KBM-7 (cell line): ENCODE measurements at places on chromosomes 2 and 18.

GRCh38 chr2:191682126-191682525 is 4.2 kb downstream of the NABP1 start:
- no peak for DNase-seq

DNA sequence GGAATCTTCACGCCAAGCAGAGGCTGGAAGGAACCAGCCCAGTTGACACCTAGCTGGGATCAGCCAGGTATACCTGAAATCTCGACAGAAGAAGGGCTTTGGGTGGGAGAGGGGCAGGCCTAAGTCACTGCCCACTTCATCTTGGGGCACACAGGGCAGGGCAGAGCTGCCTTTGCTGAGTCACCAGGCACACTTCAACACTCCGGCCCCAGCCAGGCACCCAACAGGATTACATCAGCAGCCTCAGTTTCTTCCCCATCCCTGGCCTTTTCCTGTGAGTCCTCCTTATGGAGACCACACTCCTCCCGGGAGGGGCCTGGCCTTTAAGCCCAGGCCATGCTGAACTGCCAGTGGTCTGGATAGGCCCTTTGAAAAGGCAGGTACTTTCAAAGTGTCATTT is 201.7 kb upstream of the HS6ST1 start:
- no peak for DNase-seq

GRCh38 chr2:213246497-213247281 is 37.6 kb upstream of the SPAG16 start:
- peak; percentile 31 for DNase-seq

- DNase-seq = no peak
Measured at GRCh38 chr2:25478736-25479135, 137.0 kb upstream of the DNMT3A start.

DNA sequence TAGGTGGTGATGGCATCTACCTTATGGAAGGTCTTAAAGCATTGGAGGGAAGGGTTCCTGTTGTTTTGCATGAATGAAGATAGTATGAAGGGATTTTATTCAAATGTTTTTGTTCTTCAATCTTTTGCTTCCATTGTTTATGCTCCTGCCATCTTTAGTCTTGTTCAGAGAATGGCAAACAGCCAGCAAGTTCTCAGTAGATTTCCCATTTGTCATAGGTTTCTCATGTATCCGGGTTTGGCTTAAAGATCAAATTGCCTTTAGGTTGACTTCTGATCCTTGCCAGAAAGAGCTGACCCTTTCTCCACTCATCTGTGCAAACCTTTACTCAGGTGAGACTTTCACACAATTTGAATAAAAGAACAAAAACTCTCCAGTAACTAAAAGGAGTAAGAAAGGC is 44.2 kb upstream of the STAT4 start:
- no peak for DNase-seq

DNA sequence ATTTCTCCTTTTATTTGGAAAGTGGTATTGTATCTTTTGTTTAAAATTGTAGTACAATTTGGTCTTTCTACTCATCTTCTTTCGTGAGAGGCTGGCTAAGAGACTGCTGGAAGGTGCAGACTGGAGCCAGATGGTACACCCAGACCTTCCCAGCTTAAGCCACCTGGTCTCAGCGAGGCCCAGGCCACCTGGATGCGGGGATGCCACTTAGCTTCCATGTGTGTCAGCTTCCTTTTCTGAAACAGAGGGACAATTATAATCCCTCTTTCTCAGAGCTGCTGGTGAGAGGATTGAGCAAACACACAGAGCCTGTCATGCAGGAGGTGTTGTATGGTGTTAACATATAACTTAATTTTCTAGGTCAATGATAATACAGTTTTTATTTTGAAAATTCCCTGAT is 17.4 kb downstream of the FARP2 start:
- no peak for DNase-seq

DNA sequence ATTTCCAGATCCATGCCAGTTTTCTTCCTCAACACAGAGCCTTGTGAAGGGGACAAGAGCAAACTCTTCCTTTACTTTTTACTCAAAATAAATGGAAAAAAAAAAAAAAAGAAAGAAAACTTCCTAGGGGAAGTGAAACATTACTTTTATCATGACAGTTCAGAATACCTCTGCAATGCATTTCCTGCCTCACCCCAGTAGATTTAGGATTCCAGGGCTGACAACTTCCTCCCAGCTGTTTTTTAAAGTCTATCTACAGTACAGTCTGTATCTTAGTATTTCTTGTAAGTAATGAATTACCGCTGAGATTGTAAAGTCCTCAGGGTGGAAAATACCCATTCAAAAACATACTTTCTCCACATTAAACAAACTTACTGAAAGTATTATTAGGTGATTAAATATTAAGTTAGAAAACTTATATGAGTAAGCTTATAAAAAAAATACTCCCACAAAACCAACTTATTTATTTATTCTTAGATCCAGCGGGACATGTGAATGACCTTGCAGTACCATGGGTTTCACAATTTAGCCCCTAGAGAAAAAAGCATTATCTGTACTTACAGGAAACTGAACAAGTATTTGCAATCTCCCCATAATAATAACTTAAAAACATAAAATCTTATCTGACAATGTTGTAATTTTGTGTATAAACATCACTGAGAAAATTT is 117.7 kb downstream of the RBMS1 start:
- no peak for DNase-seq

GRCh38 chr18:59681521-59682004 is 15.7 kb downstream of the CCBE1 start:
- no peak for DNase-seq

DNA sequence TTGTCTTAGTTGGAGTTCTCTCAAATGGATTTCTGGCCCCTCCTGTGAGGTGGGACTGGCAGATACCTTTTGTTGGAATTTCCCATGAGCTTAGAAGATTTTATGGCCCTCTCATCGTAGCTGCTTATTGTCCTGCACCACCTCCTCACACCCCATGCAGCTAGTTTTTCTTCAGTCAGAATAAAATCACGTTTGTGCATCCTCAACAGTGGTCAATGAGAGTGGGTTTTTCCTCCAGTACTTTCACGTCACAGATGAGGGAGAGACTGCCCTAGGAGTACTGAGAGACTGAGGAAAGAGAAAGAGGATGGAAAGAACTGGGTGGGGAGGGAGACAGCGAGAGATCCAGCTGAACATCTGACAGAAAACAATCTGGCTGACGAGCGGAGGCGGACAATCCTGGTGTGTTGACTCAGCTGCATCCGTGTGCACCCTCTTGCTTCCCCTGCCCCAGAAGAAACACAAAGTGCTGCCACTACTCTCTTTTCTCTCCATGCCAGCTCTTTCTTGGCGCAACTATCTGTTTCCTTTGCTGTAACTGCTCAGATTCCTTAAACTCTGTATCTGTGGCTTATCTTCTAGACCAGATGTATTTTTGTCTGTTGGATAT is 7.4 kb downstream of the RAPGEF4 start:
- DNase-seq = no peak

DNA sequence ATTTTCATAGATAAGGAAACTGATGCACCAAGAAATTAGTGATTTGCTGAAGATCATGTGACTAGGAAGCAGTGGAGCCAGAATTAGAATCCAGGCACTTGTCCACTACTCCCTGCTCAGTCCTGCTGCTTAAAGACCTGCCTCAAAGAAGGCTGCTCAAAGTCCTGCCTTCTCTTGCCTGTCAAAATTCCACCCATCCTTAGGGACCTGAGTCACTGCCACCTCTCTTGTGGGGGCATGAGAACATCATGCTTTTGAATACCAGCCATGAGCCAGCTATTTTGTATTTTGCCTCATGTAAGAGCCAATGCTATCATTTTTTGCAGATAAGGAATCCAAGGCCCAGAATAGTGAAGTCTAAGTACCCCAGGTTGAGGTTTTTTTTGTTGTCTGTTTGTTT is 47.1 kb downstream of the DDX1 start:
- DNase-seq = no peak

DNA sequence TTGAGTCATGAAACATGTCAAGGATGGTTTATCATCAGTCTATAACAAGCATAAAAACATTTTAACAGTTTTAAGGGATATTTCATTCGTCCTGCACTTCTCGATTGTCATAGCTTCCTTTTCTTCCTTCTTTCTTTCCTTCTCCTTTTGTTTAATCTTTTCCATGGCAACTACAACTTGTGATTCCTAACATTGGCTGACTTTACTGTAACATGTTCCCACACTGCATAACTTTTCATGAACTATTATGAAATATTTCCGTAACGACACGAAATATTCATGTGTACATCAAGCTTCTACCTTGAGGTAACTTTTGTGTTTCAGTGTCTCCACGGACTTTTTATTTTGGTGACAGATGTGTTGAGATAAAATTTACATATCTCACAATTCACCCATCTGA is 134.4 kb downstream of the ACTR3 start:
- DNase-seq = no peak

GRCh38 chr18:37355772-37356171 is 209.8 kb downstream of the CELF4 start:
- no peak for DNase-seq

DNA sequence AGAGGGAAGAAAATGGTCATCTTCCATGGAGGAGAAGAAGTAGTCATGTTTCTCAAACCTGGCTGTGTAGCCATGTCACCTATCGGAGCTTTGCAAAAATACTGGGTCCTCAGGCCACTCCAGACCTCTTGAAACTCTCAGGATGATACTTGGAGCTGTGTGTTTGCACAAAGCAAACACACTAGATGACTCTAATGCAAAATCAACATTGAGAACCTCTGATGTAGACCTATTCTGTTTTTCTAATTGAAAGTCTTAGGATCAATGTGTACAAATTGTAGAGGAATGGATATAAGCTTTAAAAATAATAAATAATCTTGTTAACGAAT is 444.3 kb downstream of the RND3 start:
- no peak for DNase-seq

- DNase-seq = no peak
Measured at GRCh38 chr2:195214072-195214471, 443.0 kb upstream of the SLC39A10 start.

DNA sequence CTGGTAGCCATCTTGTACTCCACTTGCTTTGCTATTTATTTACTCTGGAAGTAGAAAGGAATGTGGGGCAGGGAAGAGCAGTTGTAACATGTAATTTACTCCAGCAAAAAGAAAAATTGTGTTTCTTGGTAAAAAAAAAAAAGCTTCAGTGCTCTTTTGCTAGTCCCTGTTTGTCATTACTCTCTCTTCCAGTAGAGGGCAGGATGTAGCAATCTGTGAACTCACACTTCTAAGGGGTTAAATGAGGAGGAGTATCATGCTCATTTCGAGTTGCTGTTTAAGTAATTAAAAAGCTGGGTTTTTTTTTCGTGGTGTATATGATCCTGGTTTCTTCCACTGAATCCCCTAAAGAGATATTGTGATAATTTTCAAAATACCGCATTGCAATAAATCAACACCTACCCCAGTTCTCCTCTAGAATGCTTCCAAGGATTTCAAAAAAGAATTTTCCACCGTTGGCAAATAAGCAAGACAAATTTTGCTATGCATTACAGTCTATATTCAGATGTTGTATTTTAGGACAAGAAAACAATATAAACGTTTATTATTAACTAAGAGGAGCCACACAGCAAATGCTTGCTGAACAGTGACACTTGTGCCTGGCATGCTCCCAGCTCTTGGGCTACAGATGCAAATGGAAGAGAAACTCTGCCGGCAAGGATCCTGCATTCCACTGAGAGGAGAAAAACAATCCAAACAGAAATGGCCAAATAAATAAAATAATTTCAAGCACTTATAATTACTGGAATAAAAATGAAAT is 261.6 kb downstream of the ASXL3 start:
- DNase-seq = peak; percentile 48

DNA sequence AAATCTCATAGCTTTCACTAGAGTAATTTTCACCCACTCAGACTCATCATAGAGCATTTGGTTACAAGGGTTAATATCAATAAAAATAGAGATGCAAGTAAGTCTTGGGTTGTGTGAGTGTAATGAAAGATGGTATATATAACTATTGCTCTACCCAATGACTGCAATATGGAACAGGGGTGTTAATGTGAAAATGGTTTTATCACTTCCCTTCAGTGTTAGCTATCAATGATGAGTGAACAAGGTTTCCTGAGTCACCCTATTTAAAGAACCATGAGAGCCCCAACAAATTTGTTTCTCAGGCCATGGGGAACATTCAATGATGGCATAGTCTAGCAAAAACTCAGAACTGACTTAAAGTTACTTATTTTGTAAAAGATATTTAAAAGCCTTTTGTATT is 1133.6 kb upstream of the ZEB2 start:
- no peak for DNase-seq

GRCh38 chr2:69798909-69799526 is 30.4 kb upstream of the GMCL1 start:
- peak; percentile 37 for DNase-seq

- peak; percentile 21 for DNase-seq
Measured at GRCh38 chr2:74261204-74261864, 62.9 kb downstream of the MTHFD2 start.

GRCh38 chr18:69528435-69528834 is 127.7 kb downstream of the DOK6 start:
- no peak for DNase-seq

GRCh38 chr2:12675801-12676200 is 40.9 kb upstream of the TRIB2 start:
- DNase-seq = no peak

DNA sequence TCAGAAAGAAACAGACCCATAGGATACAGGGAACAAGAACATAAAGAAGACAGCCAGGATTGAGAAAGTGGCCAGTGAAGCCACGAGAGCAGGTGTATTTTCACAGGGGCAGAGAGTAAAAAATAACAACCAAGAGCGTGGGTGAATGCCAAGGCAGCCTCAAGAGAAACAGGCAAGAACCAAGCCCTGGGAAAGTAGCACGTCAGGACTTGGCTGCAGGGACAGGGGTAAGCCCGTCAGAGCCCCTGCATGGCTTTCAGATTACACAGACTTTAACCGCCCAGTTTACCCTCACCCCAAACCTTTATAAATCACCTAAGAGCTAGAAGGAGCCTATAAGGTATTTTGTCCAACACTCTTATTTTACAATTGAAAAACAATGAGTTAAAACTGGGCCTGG is 43.7 kb downstream of the ARL4C start:
- no peak for DNase-seq

DNA sequence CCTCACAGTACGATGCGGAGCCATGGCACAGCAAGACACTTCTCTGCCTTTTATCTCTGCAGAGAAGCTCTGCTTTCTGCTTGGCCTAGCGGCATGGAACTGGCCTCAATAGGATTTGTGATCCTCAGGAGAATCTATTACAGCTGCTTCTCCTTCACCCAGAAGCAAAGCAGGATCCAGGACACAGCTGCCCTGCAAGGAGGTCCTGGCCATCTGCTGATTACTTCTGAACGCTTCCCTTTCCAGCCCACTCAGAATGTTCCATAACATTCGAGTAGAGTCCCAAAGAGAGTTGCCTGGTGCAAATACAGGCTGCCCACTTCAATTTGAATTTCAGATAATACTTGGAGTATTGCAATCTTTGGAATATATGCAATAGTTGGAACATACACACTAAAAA is 29.2 kb upstream of the KCNS3 start:
- no peak for DNase-seq

DNA sequence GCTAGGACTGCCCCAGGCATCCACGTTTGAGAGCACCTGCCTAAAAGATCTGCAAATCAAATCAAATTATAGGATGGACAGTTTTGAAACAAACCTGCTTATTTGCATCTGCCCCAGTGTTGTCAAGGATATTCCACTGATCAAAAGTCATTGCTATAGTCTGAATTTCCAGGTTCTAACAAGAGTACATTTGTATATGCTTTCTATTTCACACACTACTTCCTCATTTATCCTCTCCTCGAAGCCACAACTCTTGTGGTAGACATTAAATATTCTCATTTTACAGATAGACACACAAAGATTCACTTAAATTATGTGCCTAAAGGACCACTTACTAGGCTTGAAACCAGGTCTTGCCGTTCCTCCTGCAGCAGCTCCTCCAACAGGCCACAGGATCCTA is 11.9 kb upstream of the TET3 start:
- DNase-seq = peak; percentile 61

- peak; percentile 39 for DNase-seq
Measured at GRCh38 chr18:13455471-13455870, 236.9 kb downstream of the LDLRAD4 start.
